ENCODE measurements at places on chromosomes 7 and 10. TPM values are rescaled to one million over a fixed set of nuclear protein-coding genes. Genes with fewer than 3 reads are reported as not detected.

CHN2 gene
- polyA plus RNA-seq, result 3.2 TPM

FBH1 gene
- 39.4 TPM for polyA plus RNA-seq

COL28A1 gene
- 2.2 TPM for polyA plus RNA-seq

OPALIN gene
- polyA plus RNA-seq, result not detected

TMEM120A gene
- polyA plus RNA-seq, result 56.5 TPM

SCRN1 gene
- polyA plus RNA-seq, result 11.9 TPM

EPO gene
- polyA plus RNA-seq, result not detected

Data from lung (tissue), 17 donors.